ENCODE measurements at places on chromosomes 3 and 15. TPM values are rescaled to one million over a fixed set of nuclear protein-coding genes. Genes with fewer than 3 reads are reported as not detected.

SLC2A2 gene
- total RNA-seq: not detected

SEMA3F gene
- total RNA-seq: 40.3 TPM

SERPINI2 gene
- 0.51 TPM for total RNA-seq

VIPR1 gene
- total RNA-seq: 7.6 TPM

SAMD7 gene
- total RNA-seq: not detected

TRNT1 gene
- 30.0 TPM for total RNA-seq

FBXW12 gene
- total RNA-seq: not detected

VEPH1 gene
- 0.81 TPM for total RNA-seq

GOLGA8S gene
- total RNA-seq: 1.4 TPM

CCNL1 gene
- total RNA-seq: 159 TPM

DNA sequence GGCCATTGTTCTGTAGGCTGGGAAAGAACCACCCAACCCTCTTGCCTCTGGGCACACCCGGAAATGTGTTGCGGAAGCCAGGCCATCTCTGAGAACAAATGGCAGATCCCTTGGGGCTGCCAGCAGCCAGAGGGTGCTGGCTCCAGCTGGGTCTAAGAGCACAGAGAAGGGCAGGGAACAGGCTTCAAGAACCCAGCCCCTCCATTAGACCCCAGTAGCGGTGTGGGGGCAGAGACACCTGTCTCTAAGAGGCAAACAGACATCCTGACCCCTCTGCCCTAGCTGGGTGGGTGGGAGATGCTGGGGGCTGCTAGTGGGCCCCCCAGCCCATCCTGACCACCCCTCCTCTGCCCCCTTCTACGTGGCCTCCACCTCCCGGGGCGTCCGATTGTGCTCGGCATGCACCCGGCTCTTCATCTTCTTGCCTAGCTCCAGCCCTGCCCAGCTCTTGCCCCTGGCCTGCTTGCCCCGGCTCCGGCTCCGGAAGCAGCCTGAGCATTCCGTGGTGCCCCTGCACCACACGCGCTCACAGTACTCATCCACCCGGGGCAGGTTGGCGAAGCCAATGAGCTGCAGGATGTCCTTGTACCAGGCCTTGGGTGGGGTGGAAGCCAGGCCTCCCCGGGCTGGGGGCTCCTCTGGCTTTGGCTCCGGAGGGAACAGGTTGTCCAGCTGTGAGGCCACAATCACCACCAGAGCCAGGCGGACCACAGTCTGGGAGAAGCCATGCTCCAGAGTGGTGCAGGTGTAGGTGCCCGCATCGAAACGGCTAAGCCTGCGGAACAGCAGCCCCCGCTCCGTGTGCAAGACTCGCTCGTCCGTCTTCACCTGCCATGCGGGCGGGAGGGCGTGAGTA, 9.4 kb downstream of the SEMA3G start:
- H3K4me1 ChIP-seq: no peaks in the 10 kb centered on the region
- no peak overlapping the region for H3K4me3 ChIP-seq
- no peaks in the 10 kb centered on the region for H3K27me3 ChIP-seq

GRCh38 chr3:115321400-115321805, 174.3 kb upstream of the ZBTB20 start:
- no peaks in the 10 kb centered on the region for H3K36me3 ChIP-seq
- DNase-seq: no peak
- H3K4me3 ChIP-seq: no peak overlapping the region
- H3K27ac ChIP-seq: no peak overlapping the region
- no peaks in the 10 kb centered on the region for H3K4me1 ChIP-seq
- H3K27me3 ChIP-seq: no peaks in the 10 kb centered on the region

GRCh38 chr15:59137566-59137965, 32.6 kb downstream of the CCNB2 start:
- H3K36me3 ChIP-seq: peaks cover 6% of the 10 kb centered on the region
- H3K4me1 ChIP-seq: no peaks in the 10 kb centered on the region
- H3K27ac ChIP-seq: no peak overlapping the region
- H3K4me3 ChIP-seq: no peak overlapping the region
- no peaks in the 10 kb centered on the region for H3K27me3 ChIP-seq
- no peak for DNase-seq

- H3K4me1 ChIP-seq: peaks cover 3% of the 10 kb centered on the region
- H3K27me3 ChIP-seq: no peaks in the 10 kb centered on the region
- H3K4me3 ChIP-seq: no peak overlapping the region
- no peak overlapping the region for H3K27ac ChIP-seq
Measured at GRCh38 chr3:48612309-48612708, 2.9 kb upstream of the UQCRC1 start.

DNA sequence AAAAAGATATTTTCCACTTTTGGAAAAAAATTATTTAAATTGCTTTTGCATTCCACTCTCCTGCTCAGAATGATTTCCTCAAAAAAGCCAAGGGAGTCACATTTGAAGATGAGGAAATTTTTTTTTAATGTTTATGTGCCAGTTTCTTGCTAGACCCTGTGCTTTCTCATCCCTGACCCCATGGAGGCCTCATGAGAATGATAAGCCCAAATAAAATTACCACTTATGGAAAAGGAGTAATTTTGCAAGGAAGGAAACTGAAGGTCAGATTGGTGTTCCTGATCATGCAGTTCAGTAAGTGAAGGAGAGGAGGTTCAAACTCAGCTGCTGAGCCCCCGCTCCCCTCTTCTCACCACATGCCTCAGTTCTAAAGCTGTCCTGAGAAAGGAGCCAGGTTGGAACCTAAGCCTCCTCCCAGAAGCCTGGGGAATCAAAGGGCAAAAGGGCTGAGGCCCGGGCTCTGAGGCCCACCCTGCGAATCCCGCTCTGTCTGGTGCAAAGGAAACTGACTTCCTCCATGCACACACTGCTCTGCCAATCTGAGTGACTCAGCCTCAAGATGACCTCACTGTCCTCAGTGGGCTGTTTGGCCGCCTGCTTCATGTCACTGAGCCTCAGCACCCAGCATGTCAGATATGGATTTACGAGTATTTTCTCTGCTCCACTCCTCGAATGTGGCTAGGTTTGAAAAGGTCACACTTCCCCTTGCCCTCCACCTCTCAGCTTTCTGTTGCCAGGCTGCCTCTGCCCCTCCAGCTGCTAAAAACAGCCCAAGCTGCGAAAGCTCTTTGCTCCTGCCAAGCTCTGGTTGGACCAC, 56.9 kb upstream of the FLNB start:
- peak; percentile 89 for DNase-seq
- H3K4me3 ChIP-seq: no peak overlapping the region
- no peaks in the 10 kb centered on the region for H3K36me3 ChIP-seq

DNA sequence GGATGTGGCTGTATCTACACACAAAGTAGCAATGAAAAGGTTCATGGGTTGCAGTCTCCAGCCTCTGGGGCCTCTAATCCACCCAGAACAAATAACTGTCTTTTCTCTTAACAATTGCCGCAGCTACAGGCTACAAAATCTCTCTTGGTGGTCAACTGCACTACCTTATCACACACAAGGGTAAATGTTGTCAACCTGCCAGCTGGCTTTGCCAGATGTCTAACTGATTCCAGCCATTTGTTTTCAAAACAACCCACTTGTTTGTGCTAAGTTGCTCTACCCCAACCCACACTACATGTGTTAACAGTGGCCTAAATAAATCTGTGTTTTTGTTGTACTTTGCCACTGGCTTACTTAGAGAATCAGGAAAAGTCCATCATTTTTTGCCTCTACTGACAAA, 447.3 kb downstream of the TAFA4 start:
- H3K36me3 ChIP-seq: no peaks in the 10 kb centered on the region
- H3K27ac ChIP-seq: no peak overlapping the region
- no peaks in the 10 kb centered on the region for H3K27me3 ChIP-seq
- no peak for DNase-seq
- no peak overlapping the region for H3K4me3 ChIP-seq

DNA sequence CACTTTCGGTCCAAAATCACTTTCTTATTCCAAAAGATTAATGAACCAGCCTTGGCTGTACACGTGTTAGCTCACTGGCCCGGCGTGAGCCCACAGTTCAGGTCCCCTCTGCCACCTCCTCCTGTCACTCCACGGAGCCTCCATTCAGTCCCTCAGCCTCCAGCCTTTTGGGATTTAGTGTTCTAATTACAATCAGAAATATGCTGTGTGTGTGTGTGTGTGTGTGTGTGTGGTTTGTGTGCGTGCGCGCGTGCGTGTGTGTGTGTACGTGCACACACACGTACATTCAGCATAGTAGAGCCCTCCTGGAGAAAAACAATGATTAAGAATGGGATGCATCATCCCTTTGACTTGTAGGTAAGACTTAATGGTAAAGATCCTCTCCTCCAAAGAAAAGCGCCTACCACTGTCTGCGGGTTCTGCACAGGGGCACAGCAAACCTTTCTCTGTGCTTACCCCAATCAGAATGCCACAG, 801 bp downstream of the CA12 start:
- H3K4me3 ChIP-seq: peak overlapping the region; percentile 58
- H3K27me3 ChIP-seq: no peaks in the 10 kb centered on the region
- H3K36me3 ChIP-seq: no peaks in the 10 kb centered on the region

GRCh38 chr3:73225991-73226390, 164.5 kb downstream of the EBLN2 start:
- H3K36me3 ChIP-seq: no peaks in the 10 kb centered on the region
- no peaks in the 10 kb centered on the region for H3K27me3 ChIP-seq
- H3K4me1 ChIP-seq: peaks cover 2% of the 10 kb centered on the region
- no peak overlapping the region for H3K27ac ChIP-seq

DNA sequence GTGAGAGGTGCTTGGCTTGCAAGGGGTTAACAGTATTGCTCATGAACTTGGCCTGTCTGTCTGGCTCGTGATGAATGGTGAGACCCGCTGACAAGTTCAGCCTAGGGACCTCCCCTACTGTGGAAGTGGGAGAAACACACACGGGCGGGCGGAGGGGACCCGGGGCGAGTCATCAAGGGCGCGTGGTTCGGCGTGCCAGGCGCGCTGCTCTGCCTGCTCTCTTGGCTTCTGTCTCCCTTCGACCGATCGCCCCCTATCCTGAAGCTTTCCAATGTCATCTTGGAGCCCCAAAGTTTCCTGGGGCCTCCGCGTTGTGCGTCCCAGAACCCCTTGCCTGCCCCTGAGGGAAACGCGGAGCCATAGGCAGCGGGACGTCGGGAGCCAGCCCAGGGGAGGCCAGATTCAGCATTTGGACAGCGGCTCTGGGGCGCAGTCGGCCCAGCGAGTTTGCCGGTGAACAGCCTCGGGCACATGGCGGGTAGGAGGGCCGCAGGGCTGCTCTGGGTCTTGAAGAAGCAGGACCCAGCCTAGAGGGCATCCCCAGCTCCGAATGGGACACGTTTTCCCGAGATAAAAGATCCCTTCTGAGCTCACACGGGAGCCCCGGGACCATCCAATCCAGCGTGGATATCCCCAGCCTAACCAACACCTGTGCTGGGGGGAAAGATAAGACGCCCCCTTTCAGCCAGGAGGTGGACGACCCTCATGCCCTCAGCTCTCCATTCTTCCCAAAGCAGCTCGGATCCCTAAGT, 27.0 kb upstream of the POLG start:
- H3K27me3 ChIP-seq: no peaks in the 10 kb centered on the region
- peak; percentile 73 for DNase-seq
- no peaks in the 10 kb centered on the region for H3K36me3 ChIP-seq
- H3K4me1 ChIP-seq: no peaks in the 10 kb centered on the region
- H3K4me3 ChIP-seq: no peak overlapping the region

GRCh38 chr3:143358793-143359491, 239.4 kb downstream of the CHST2 start:
- no peaks in the 10 kb centered on the region for H3K4me1 ChIP-seq
- H3K4me3 ChIP-seq: no peak overlapping the region
- DNase-seq: no peak

GRCh38 chr15:88342666-88343065, 86.1 kb upstream of the NTRK3 start:
- no peaks in the 10 kb centered on the region for H3K27me3 ChIP-seq
- no peak overlapping the region for H3K27ac ChIP-seq
- DNase-seq: no peak
- H3K36me3 ChIP-seq: no peaks in the 10 kb centered on the region
- H3K4me3 ChIP-seq: no peak overlapping the region

- no peak for DNase-seq
- no peaks in the 10 kb centered on the region for H3K36me3 ChIP-seq
- no peaks in the 10 kb centered on the region for H3K27me3 ChIP-seq
- H3K27ac ChIP-seq: no peak overlapping the region
Measured at GRCh38 chr3:182182531-182182968, 470.8 kb downstream of the SOX2 start.

GRCh38 chr15:96150254-96150653, 180.2 kb upstream of the NR2F2 start:
- no peak overlapping the region for H3K4me3 ChIP-seq
- no peaks in the 10 kb centered on the region for H3K4me1 ChIP-seq
- no peaks in the 10 kb centered on the region for H3K36me3 ChIP-seq
- no peaks in the 10 kb centered on the region for H3K27me3 ChIP-seq

DNA sequence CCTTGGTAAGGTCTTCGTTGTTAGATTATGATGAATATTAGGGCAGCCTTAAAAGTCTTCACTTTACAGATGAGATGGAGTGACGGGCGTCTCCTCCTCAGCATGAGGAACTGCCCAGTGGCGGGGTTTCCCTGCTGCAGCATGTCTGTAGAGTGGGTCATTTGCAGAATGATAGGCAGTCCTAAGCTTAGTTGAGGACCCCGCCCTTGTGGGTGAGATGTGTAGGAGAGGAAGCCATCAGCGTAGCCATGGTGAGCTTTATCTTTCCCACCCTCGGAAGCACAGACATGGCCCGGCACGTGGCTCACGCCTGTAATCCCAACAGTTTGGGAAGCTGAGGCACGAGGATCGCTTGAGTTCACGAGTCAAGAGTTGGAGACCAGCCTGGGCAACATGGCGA, 877 bp downstream of the NIT2 start:
- no peak overlapping the region for H3K27ac ChIP-seq
- peak overlapping the region; percentile 61 for H3K4me3 ChIP-seq
- no peaks in the 10 kb centered on the region for H3K4me1 ChIP-seq
- DNase-seq: no peak
- H3K36me3 ChIP-seq: no peaks in the 10 kb centered on the region

GRCh38 chr3:58154626-58155449, 55.9 kb downstream of the DNASE1L3 start:
- no peaks in the 10 kb centered on the region for H3K27me3 ChIP-seq
- H3K4me1 ChIP-seq: no peaks in the 10 kb centered on the region
- DNase-seq: no peak
- H3K36me3 ChIP-seq: peaks cover 3% of the 10 kb centered on the region

GRCh38 chr15:99628374-99629001, 62.7 kb downstream of the MEF2A start:
- peaks cover 2% of the 10 kb centered on the region for H3K4me1 ChIP-seq
- H3K27ac ChIP-seq: no peak overlapping the region
- H3K36me3 ChIP-seq: no peaks in the 10 kb centered on the region
- H3K27me3 ChIP-seq: no peaks in the 10 kb centered on the region
- no peak for DNase-seq

DNA sequence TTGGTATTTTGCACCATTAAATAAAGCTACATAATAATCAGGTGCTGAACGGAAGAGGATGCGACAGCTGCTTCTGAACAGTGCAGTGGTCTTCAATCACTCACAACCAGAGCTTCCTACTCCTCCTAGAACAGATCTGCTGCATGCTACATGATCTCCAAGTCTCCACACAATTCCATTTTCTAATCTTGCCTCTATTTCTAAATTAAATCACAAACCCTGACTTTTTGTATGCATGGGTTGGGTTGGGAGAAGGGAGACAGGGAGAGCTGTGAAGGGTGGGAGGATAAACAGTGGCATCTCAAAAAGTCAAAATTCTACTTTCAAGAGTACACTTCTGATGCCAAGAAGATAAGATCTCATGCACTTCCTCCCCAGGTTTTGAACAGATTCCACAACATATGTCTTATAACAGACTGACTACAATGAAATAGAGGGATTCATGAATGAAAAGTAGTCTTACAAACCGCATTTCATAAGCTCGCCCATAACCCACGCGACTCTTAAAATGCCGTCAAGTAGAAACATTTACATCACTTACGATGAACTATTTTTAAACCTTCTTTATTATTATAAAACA, 57.2 kb downstream of the CHSY1 start:
- H3K27me3 ChIP-seq: no peaks in the 10 kb centered on the region
- no peak for DNase-seq
- H3K27ac ChIP-seq: no peak overlapping the region

All from aorta (tissue), 5 donors.